ENCODE measurements at places on chromosomes 1 and 21.
A peak's percentile ranks its signal among the peaks of the same experiment; 100 is the strongest.

DNA sequence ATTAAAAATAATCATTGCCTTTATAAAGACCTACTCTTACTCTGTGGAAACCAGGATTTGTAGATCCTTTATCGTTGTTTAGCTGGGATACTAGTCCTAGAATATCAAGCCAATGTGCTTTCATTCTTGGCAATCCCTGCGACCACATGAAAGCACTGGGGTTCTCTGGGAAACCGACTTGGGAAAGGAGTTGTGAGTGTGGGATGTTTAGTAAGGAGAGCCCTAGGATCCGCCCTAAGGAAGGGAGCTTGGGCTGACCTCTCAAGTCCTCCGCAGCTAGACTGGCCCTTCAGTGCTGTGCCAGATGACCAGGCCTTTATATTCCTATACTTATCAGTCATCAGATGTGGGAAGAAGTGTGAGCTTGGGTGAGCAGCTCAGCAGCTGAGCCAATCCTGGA is 5.2 kb upstream of the KRTAP19-8 start:
- DNase-seq: no peak

DNA sequence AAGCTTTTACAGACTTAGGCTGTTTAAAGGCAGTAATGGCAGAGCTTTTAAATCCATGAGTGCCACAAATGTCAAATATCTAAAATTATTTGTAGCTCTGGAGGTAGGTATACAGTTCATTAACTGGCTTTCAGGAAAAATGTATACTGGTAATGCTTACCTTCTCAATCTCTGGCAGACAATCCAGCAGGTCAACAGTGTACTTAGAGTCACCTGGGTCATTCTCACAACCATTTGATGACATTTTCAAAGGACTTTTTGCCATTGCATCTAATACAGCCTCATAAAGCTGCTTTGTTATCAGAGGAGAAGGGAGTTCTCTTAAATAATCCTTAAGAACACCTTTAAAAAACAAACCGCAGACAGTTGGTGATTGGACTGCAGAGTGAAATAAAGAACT is 31.9 kb downstream of the SYDE2 start:
- DNase-seq: no peak

GRCh38 chr1:6776895-6777294 is 8.4 kb upstream of the CAMTA1 start:
- no peak for DNase-seq

GRCh38 chr1:73359001-73359400 is 839.0 kb downstream of the LRRIQ3 start:
- no peak for DNase-seq

GRCh38 chr1:56033321-56034037 is 545.9 kb downstream of the PLPP3 start:
- no peak for DNase-seq

DNA sequence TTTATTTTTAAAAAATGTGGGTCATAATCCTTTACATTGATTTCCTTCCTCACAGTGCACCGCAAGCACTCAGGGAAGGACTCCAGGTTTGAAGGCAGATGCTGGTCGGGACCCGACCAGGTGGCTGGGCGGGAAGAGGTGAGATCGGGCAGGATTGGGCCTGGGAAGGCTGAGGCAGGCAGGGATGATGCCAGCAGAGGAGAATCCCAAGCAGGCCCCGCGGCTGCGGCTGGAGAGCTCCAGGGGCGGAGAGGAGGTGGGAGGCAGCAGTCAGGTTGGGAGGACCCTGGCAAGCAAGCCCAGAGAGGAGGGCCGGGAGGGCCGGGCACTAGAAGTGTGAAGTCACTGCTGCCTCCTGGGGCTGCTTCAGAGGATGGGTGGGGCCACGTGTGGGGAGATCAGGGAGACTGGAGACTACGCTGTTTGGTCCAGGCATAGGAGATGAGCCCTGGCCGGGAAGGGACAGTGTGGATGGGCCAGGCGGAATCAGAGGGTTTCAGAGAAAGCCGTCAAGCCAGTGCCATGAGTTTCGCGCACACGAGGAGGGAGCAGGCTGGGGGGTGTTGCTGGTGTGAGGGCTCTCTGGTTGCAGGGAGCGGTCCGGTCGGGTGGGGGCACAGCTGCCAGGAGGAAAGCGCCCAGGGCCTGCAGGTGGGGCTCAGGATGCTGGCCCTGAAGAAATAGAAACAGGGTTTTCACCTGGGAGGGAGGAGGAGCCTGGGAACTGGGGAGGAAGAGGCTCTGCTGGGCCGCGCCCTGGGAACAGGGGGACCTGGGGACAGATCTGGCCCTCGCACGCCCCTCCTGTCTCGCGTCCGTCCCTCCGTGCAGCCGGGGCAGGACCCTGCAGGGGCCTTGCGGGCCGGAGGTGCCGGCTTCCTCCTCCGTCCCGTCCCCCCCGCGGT is 888 bp upstream of the COL18A1 start:
- DNase-seq: no peak

DNA sequence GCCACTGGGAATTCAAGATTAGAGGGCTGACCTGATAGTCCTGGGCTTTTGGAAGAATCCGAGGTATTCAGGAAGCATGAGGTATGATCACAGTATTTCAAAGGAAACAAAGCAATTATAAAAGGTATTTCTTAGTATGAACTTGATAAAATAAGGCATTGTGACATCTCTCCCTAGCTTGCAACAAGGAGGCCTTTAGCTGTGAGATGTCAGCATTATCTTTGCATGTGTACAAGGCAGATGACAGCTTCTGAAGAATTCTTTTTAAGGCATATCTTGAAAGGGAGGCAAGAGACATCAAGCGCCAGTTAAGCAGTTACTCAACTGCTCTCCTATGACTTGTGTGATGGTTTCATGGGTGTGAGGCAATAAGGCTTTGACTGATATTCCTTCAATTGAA is 1123.7 kb downstream of the PLA2G4A start:
- DNase-seq: no peak

GRCh38 chr1:88001460-88001859 is 672.8 kb downstream of the LMO4 start:
- DNase-seq: no peak

DNA sequence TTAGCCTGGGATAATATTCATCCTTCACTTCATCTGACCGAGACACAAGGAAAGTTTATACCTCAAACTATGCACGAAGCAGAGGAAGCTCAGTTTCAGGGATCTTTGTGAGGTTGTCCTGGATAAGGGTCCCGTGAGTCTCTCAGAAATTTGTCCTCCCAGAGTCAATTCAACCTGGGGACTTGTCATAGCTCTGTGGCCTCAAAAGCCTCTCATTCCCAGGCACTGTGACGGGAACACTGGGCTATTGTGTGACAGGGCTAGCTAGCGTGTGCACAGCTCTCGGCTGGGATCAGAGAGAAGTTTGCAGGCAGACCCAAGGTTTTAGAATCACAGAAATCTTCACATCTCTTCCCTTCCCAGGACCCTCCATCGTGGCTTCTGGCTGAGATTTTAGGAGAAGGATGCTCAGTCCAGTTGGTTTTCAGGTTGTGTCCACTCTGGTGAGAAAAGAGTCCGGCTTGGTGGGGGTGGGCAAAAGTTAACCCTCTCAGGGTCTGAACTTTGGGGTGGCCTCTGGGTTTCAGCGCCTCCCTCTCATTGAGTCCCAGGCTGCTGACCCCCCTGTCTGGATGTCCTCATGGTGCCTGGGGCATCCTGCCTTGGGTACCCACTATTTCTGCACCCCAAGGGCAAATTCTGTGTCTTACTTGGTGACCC is 20.4 kb upstream of the LBR start:
- peak; percentile 35 for DNase-seq

GRCh38 chr1:42081475-42081874 is 71.7 kb upstream of the GUCA2B start:
- no peak for DNase-seq

- DNase-seq: peak; percentile 91
Measured at GRCh38 chr1:9437961-9438430, 101.3 kb upstream of the SLC25A33 start.
